NCI-H774 (cell line): ENCODE measurements at places on chromosomes 3 and 15.

DNA sequence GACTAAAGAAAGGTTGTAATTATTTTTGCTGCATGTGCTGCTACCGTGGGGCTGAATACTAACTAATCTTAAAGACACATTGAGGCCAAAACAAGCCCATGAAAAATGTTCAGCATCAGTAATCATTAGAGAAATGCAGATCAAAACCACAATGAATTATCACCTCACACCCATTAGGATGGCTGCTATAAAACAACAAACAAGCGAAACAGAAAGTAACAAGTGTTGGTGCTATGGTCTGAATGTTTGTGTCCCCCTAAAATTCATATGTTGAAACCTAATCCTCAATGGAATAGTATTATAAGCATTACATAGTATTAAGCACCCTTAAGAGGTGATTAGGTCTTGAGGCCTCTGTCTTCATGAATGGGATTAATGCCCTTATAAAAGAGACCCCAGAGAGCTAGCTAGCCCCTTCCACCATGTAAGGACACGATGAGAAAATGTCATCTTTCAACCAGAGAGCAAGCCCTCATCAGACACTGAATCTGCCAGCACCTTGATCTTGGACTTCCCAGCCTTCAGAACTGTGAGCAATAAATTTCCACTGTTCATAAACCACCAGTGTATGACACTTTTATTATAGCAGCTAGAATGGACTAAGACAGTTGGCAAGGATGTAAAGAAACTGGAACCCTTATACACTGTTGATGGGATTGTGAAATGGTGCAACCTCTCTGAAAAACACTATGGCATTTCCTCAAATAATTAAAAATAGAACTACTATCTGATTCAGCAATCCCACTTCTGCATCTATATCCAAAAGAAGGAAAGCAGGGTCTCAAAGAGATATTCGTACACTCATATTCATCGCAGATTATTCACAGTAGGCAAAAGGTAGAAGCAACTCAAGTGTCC lies 76.1 kb downstream of the REC114 start:
- DNase-seq: no peak

GRCh38 chr15:31843426-31844055 lies 186.8 kb upstream of the CHRNA7 start:
- DNase-seq: peak; percentile 23

- no peak for DNase-seq
Observed at GRCh38 chr3:127339928-127340861, 52.3 kb upstream of the PRR20G start.

- DNase-seq: peak; percentile 15
Observed at GRCh38 chr15:70451821-70452653, 311.3 kb downstream of the UACA start.

DNA sequence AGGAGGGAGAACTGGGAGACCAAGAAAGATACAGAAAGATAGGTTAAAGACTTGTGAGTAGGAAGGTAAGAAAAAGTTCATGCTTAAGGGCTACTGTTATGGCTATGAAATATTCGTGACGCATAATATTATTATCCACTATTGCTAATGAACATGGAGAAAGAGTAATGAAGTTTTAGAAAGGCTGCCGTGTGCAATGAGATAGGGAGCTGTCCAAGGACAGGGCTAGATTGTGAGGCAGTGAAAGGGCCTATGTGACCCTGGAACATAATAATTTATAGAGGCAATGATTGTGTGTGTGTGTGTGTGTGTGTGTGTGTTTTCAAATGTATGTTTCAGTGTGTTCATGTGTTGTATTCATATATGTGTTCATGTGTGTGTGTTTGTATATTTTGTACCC lies 27.7 kb downstream of the MBNL1 start:
- no peak for DNase-seq

GRCh38 chr3:190616637-190617036 lies 102.8 kb downstream of the IL1RAP start:
- DNase-seq: no peak

GRCh38 chr3:162933656-162934055 lies 1437.0 kb downstream of the OTOL1 start:
- DNase-seq: no peak

DNA sequence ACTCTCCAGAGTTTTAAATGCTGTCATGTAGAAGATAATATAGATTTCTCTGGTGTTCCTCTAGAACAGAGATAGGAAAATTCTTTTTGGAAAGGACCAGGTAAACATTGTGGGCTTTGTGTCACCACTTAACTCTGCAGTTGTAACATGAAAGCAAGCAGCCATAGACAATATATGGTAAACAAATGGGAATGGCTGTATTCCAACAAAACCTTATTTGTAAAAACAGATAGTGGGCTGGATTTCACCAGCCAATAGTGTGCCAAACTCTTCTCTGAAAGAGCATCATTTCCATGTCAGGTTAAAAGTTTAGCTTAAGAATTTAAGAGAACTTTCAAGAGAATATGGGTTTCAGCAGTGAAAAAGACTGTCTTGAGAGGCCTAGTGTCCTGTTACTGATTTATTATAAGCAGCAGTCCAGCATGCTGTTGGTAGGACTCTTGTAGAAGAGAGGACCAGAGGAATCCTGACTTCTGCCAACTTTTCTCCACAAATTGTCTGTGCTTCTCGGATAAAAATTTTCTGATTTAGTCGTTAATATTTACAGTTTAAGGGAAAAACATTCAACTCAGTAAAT lies 107.7 kb downstream of the TCF12 start:
- DNase-seq: peak; percentile 46

GRCh38 chr3:196458063-196458462 lies 25.8 kb upstream of the UBXN7 start:
- no peak for DNase-seq

DNA sequence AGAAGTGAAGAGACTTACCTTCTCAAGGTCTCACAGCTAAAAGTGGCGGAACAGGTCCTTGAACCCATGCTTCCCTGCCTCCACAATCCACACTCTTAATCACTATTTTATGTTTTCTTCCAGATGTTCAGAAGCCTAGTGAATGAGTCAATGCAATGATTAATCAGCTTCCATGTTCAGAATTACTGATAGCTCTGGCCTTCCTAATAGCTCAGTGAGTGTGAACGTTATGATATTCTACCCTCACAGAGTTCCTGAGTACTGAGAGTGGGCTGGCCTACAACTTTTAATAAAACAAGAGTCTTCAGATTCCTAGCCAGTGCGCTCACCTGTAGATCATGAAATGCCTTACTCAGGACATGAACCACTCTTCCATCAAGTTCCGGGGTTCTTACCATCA lies 443.0 kb upstream of the ADAMTS9 start:
- no peak for DNase-seq

DNA sequence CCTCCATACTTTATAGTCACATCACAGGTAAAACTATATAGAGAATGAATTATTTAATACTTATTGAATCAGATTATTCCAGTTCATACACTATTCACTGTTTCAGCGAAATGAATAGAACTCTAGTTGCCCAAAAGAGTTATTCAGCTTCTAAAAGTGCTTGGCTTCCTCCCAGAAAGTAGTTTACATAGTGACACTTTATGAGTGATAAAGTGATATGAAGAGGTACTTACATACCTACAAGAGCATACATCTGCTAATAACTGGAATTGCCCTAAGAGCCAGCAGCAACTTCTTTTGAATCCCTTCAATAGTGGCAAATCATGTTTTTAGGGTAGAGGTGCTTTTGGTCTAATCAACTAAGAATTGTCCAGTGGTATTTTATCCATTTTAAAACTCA lies 635.1 kb upstream of the AGTR1 start:
- peak; percentile 67 for DNase-seq

GRCh38 chr3:182393830-182394367 lies 399.4 kb upstream of the ATP11B start:
- no peak for DNase-seq

DNA sequence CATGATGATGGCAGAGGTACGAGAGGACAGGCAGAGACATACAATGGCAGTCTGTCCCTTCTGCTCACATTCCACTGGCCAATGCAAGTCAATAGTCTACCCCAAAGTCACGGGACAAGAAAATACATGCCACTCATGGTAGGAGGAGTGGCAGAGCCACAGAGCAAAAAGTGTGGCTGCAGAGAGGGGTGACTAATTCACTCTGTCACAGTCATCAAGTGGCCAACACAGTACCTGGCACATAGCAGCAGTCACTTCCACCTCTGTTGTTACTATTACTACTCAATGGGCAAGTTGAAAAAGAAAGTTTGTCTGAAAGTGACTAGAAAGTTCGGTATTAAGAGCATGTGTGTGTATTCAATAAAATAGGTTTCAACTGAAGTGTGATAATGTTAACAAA lies 91.4 kb downstream of the SMAD3 start:
- DNase-seq: no peak

DNA sequence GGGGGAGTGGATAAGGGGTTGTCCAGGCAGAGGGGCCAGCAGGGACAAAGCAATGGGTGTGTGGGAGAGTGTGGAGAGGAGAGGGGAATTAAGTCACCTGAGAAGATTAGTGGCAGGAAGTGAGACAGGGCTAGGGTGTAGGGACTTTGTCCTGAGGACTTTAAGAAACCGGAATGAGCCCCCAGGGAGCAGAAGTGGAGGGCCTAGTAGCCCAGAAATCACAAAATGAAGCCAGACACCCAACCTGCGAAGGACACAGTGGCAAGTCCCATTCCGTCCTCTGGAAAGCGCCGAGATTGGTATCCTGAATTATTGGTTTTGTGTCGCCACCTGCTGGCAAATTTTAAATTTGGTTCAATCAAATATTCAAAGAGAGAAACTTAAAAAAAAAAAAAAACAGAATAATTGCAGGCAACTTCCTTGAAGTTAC lies 78.0 kb upstream of the SLC25A36 start:
- peak; percentile 81 for DNase-seq

DNA sequence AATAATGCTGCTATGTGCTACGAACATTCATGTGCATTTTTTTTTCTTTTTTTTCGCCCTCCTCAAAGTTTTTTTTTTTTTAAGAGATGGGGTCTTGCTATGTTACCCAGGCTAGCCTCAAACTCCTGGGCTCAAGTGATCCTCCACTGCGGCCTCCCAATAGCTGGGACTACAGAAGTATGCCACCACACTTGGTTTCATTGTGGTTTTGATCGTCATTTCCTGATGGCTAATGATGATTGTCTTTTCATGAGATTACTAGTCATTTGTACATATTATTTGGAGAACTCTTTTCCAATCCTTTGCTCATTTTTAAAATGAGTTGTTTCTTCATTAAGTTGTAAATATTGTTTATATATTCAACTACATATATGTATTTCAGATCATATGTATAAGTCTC lies 48.8 kb downstream of the FBXO22 start:
- DNase-seq: no peak

DNA sequence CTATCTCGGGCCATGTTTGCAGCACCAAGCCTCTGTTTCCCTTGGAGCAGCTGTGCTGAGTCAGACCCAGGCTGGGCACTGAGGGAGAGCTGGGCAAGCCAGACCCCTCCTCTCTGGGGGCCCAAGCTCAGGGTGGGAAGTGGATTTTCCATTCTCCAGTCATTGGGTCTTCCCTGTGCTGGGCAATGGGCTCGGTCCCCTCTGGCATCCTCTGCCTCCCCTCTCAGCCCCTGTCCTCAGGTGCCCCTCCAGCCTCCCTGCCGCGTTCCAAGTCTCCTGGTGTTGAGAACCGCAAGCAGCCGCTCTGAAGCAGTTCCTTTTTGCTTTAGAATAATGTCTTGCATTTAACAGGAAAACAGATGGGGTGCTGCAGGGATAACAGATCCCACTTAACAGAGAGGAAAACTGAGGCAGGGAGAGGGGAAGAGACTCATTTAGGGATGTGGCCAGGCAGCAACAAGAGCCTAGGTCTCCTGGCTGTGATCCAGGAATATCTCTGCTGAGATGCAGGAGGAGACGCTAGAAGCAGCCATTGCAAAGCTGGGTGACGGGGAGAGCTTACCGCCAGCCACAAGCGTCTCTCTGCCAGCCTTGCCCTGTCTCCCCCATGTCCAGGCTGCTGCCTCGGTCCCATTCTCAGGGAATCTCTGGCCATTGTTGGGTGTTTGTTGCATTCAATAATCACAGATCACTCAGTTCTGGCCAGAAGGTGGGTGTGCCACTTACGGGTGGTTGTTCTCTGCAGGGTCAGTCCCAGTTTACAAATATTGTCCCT lies 1.2 kb downstream of the RHO start:
- DNase-seq: no peak

DNA sequence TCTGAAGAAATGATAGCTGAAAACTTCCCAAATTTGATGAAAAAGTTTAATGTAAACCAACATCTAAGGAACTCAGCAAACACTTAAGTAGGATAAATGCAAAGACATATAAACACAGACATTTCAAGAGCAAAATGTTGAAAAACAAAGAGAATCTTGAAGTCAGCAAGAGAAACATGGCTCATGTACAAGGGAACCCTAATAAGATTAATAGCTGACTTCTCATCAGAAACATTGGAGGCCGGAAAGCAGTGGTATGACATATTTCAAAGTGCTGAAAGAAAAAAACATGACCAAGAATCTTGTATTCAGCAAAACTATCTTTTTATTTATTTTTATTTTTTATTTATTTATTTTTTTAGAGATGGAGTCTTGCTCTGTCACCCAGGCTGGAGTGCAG lies 10.6 kb upstream of the PRKCI start:
- DNase-seq: no peak

- no peak for DNase-seq
Observed at GRCh38 chr3:176566757-176567156, 630.5 kb downstream of the TBL1XR1 start.

DNA sequence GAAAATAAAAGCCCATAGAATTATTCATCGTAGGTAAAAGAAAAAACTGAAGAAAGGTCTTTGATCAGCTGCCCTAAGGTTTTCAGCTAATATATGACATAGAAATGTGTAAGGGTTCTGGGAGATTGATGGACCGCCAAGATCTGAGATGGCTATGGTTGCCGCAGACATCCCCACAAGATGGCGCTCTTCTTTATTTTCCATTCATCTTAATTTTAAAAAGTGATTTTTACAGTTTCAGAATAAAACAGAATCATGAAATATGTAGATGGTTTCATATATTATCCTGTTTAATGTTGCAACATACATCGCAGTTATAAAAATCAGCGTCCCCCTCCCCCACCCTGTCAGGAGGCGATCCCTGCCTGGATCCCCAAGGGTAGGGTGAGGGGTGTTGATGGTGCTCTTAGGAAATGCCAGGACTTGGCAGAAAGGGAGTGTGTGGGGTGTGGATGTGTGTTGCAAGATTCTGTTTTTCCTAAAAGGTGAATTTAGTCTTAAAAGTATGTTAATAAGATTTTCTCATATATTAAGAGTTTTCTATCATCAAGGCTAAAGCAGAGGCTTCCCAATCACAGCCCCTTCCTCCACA lies 68.8 kb downstream of the ANXA2 start:
- DNase-seq: no peak
